GM03348 (cell line): ENCODE measurements at places on chromosomes 6 and 20.
A peak's percentile ranks its signal among the peaks of the same experiment; 100 is the strongest.

- peak; percentile 94 for DNase-seq
These were observed 435 bp downstream of the DLK2 start for GRCh38 chr6:43454696-43455530.

- DNase-seq, result no peak
These were observed 495.0 kb upstream of the NRSN1 start for GRCh38 chr6:23630726-23631635.

DNA sequence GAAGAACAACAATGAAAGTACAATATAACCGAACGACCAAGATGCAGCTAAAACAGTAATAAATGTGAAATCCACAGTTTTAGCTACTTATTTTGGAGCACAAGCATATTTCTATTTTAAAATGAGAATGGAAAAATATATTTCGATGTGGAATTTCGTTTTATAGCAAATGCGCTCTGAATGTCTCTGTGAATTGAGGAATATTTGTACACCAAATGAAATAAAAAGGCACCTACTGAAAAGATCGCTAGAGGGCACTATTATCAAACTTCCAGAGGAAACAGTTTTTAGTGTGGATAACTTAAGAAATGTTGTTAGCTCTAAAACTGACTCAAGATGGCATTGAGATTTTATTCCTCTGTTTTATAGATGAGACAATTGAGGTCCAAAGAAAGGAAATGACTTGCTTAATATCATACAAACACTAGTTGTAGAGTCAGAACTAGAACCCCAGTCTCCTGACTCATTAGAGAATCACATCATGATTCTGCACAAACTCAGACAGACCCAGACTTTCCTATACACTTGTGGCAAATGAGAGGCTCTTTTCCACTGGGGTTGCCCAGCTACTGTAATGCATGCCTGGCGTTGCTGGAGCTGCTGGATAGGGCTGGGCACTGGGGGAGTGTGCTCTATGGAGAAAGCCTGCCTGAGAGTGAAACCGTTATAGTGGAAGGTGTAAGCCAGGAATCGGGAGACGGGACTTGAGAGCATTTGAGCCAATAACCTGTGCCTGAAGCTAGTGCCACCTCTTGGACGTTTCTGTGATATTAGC lies 51.9 kb downstream of the GCLC start:
- DNase-seq, result peak; percentile 55

DNA sequence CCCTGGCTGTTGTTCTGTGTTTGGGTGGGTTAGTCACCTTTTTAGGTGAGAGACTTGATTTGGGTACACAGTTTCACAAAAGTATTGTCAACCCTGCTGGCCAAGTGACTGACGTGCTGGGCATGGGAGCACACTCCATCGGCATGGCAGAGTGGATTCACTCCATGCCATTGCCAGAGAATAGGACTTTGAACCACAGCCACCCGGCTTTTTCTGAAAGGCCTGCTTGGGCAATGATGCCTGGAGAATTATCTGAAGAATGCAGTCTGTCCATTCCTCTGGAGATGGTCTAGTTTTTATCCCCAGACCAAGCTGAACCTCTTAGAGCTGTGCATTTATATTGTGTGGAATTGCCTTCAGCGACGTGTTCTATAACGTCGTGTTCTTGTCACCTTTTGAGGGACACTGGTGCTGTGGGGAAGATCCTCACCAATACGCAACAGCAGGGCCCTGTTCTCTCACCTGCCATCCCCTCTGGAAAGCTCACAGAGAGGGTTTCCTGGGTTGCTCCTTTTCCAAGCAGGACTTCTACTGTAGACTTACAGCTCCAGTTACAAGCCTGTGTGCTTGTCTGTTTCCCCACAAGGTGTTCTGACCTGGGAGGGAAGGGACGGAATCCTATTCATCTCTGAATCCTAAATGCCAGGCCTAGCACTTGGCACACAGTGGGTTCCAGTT lies 183.4 kb upstream of the AKAP12 start:
- DNase-seq, result no peak

DNA sequence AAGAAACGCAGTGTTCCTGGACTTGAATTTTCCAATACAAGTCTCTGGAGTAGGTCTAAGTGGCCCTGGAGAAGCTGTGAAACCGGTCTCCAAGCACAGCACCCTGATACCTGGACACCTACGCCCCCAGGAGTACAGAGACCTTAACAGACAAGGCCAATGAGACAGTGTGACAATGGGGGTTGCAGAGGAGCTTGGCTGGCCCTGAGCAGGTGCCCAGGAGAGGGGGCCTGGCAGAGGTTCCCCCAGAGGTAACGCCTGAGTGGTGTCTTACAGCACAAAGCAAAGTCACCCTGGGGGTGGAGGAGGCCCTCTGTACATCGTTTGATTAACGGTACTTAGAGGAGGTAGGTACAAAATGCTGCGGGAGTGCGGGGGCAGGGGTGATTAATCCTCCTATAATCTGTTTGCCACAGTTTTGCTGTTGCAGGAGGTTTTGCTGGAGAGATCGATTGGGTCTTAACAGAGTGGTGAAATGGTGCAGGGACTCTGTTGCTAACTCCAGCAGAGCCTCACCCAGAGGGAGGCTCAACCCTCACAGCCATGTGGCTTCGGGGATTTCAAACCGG lies 37.3 kb upstream of the APCDD1L start:
- DNase-seq, result no peak

DNA sequence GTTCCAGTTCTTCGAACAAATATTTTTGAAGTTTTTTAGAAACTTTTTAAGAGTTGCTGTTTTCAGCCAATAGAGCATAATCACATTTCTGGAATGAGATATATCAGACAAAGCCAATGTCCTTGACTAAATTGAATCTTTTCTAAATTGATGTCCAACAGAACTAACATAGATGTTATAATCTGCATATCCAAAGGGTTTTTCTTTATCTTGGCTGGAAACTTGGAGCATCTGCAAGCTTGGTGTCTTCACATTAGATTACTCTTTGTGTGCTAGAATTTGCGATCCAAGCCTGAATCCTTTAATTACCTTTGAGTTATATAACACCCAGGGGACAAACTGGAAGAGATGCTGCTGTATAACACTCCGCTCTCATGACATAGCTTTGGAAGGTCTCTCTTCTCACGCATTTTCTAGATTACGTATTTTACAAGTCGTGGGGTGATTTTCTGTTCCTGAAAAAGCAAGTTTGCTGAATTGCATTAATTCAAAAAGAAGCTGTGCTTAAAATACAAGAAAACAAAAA lies 64.4 kb upstream of the FUCA2 start:
- peak; percentile 24 for DNase-seq

DNA sequence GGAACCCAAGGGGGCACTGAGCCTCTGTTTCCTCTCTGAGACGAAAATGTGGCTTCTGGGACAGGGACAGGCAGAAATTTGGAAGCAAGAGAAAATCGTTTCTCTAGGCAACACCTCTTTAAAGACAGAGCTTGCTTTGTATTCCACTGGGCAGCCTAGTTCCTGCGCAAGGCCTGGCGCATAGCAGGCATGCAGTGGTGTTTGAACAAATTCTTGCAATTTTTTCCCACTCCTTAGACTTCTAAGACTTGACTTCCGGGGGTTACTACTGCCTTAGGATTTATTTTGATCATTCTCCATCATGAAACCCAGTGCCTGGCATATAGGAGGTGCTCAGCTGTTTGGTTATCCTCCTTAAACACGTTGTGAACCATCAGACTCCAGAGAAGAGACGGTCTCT lies 249.0 kb upstream of the KCNG1 start:
- no peak for DNase-seq

GRCh38 chr20:45059022-45059728 lies 41.8 kb downstream of the KCNS1 start:
- DNase-seq, result no peak

- no peak for DNase-seq
These were observed 33.2 kb downstream of the SLC22A23 start for GRCh38 chr6:3423439-3424184.

DNA sequence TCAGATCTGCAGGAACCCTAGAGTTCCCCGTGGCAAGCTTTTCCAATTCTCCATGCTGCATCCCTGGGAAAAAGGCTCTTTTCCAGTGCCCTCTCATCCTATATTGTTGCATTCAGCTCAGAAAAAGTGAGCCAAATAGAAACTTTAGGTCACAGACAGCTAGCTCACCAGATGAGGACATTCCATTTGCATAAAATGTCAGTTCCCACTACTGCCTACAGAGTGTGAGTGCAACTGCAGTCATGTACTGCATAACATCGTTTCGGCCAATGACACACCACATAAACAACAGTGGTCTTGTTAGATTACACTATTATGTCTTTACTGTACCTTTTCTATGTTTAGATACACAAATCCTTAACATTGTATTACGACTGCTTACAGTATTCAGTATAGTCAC lies 8.6 kb downstream of the HS3ST5 start:
- no peak for DNase-seq

GRCh38 chr6:134805168-134805567 lies 144.7 kb downstream of the ALDH8A1 start:
- no peak for DNase-seq

DNA sequence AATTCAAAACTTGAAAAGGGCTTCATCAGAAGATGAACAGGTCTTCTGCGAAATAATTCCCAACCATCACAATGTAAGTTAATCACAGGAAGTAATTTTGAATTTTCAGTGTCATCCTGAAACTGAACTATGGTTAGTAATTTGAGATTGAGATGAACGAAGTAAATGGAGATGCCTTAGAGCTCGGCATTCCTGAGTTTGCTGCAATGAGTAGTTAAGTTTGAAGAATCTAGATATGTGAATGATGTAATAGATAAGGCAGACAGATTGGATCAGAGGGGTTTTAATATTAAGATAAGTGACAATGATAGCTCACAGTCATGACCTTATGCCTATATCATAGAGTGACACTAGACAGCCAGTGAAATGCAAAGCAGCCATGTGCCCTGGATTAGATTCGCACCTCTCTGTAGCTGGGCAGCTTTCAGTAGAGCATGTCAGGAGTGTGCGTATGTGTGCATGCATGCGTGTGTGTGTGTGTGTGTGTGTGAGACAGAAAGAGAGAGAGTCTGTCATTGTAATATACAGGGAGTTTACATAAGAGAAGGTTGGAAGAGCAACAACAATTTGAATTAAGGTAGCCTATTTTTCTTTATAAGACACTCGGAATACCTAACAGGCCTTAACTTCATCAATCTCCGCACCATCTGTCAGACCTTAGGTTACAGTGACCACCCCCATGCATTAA lies 233.0 kb downstream of the GMPR start:
- DNase-seq, result no peak

DNA sequence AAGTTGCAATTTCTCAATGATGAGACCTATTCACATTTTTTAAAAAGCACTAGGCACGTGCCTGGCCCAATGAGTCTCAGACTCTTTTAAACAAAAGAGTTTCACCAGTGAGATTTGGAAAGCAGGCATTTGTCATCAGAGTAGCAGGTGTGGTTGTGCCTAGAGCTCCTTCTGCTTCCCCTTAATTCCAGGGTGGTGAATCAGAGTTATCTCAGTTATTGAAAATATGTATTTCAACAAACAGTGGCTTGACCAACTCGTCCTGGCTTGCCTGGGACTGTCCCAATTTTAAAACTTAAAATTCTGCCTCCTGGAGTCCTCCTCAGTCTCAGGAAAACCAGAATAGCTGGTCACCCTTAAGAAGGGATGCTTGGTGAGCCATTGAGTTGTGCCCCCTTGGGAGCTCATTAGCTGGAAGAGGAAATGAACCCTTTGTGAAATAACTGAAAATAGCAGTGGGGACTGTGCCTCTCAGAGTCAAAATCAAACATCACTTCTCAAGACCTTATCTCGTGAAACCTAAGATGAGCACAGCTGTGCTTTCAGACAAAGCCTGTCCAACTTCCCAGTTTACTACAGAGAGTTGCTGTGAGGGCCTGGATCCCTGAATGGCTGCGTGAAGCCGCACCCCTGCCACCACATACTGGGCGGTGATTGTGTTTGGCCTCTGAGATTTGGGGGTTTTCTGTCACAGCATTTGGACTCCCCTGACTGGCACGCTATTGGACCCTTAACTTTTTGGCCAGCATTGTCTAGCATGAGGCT lies 116.3 kb downstream of the ANKRD60 start:
- DNase-seq, result peak; percentile 89

- peak; percentile 84 for DNase-seq
These were observed 18.4 kb upstream of the ZNF76 start for GRCh38 chr6:35240838-35241801.

DNA sequence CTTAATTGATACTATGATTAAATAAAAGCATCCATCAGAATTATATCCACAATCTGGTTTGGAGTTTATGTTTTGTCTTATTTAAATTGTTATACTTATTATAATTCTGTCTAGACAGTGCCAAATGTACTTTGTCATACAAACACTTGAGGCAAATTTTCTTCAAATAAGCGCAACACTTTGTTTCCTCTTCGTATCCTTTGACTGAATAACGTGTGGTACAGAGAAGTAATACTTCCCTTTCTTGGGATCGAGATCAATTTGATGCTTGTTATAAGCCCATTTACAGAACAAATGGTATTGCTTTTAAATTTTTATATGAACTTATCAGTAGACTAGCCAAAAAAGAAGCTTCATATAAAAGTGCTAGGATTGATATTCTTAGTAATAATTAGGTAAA lies 111.0 kb downstream of the ATG5 start:
- no peak for DNase-seq

GRCh38 chr20:63567386-63568169 lies 6.5 kb downstream of the HELZ2 start:
- no peak for DNase-seq

DNA sequence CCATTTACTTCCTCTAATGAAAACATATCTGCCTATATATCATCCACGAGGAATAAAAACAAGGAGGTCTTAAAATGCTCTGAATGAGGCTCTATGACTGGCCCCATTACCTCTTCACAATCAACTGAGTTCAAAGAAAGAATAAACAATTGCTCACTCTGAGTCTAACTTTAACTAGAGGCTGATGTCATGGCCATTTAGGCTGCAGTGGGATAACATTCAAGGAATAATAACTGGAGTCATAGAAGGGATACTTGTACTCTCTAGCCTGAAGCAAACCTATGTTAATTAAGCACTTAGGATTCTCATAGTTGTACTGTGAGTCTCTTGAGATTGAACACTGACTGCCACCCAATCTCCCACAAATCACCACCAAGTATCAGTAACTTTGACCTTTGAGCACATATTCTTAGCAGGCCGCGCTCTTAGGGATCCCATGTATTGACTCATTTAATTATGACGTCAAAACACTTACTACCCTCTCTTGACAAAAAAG lies 70.2 kb downstream of the PERP start:
- DNase-seq, result no peak

DNA sequence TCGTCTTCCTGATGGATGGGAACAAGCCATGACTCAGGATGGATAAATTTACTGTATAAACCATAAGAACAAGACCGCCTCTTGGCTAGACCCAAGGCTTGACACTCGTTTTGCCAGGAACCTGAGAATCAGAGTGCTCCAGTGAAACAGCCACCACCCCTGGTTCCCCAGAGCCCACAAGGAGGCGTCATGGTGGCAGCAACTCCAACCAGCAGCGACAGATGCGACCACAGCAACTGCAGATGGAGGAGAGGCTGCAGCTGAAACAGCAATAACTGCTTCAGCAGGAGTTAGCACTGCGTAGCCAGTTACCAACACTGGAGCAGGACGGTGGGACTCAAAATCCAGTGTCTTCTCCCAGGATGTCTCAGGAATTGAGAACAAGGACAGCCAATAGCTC lies 100.9 kb upstream of the SAMD5 start:
- DNase-seq, result no peak
